NK-92 treated with Interleukin-12 subunit alpha and Interleukin-12 subunit beta, amount 100 ng/mL, for 24 hours (cell line): ENCODE measurements at places on chromosomes 3 and 15.

DNA sequence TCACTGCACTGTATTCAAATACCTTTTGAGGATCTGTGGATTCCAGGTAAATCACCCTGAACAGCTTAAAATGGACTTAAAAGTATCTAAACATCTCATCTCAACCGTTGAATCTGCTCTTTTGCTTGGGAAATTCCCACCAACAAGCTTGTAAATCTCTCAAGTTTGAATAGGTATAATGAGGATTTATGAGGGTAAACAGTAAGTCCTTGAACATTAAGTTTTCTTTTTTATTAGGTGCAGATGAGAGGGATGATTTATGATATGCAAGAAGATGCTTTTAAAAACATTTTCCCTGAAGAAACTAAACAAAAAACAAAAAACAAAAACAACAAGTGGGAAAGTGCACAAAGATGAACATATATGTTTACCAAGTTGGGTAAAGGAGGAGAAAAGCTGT lies 290.6 kb downstream of the ROBO1 start:
- DNase-seq: no peak

GRCh38 chr3:34929036-34929435 lies 710.3 kb upstream of the ARPP21 start:
- no peak for DNase-seq

- no peak for DNase-seq
Measured at GRCh38 chr3:187358068-187358467, 10.1 kb upstream of the RTP4 start.

DNA sequence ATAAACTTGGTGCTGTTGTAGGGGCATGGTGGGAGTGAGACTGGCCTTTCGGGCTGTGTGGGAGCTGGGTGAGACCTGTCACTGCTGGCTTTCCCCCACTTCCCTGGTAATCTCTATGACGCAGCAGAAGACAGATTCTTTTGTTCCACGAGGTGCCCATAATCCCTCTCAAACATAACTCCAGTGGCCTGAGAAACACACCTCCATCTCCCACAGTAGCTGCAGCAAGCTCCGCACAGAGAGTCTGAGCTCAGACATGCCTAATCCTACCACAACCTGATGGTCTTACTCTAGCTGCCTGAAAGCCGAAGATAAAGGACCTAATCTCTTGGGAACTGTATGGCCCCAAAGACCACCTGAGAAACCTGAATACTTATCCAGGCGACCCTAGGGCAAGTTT lies 225.6 kb upstream of the CRBN start:
- no peak for DNase-seq

DNA sequence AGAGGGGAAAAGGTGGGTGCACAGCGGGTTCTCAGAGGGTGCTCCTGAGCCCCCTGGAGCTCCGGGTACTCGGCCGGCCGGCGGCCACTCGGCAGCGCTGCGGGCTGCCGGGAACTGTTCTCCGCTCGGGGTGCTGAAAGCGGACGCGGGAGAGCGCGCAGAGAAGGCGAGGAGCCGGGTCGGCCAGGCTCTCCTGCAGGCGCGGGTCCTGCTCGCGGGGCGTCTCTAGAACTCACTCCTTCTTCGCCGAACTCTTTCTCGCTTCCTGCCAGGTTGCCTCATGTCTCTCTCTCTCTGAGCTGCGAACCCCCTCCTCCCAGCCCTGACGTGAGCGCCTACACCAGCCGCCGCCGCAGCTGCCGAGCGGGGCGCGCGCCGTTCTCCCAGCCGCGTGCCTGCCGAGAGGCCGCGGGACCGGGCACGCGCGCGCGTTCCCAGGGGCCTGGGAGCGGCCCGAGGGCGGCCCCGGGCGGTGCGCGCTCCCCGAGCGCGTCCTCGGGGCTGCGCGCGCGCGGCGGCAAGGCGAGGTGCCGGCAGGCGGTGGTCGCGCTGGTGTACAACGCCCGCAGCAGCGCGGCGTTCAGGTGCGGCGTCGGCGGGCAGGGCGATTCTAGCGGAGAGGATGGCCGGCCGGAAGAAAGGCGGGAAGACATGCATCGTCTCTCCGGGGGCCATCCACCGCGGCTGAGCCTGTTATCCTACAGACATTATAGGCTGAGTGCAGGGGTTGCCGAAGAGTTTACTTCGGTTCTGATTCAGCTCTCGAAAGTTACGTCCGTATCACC lies at the start of gene PEX5L:
TSS of gene PEX5L (minus strand) at position 267 of the 785 bp plus-strand sequence. CDS start 338 bp downstream, outside the sequence.
- DNase-seq: no peak

DNA sequence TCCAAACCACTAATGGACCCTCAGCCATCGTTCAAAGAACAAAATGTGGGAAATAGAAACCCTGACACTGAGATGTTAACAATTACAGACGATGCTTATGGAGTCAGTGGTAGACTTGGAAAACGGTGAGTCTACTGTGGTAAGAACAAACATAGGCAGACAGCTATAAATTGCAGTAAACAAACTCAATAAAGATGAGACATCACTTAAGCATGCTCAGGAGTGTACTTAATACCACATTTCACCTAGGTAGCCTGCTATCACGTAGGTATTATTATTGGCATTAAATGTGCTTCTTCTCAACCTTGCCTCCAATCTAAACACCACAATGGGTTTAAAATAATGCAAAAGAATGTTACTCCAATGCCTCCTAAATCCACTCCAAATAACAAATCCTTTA lies 2.5 kb downstream of the OSBPL10 start:
- DNase-seq: no peak

DNA sequence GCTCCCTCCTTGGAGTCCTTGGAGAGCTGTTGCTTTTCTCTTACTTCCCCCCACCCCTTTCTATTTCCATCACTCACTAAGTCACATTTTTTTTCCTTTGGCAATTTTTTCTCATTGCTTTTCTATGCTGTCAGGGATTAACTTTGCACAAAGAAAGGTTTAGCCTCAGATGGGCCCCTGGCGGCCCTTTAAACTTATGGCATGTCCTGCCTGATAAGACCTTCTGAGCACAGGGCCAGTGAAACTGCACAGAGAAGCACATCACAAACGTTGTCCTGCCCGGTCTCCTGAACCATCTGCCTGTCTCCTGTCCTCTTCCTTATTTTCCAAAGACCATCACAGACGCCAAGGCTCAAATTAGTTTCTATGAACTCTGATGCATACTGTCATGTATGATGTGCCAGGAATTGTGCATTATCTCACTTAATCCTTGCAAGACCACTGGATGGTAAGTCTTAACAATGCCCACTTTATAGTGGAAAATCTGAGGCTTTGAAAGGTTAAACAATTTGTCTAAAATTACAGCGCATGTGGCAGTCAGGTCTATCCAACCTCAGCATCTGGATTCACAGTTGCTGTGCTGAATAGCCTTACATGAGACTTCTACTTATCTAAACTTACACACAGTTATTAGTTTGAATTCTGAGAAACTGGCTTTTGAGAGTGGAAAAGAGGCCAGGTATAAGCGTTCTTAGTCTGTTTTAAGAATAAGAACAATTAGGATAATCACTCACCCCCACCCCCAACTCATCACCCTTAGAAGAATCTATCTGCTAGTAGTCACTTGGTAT lies 648.1 kb downstream of the NTRK3 start:
- DNase-seq: no peak

- DNase-seq: no peak
Measured at GRCh38 chr3:66196633-66197032, 24.2 kb upstream of the SLC25A26 start.

DNA sequence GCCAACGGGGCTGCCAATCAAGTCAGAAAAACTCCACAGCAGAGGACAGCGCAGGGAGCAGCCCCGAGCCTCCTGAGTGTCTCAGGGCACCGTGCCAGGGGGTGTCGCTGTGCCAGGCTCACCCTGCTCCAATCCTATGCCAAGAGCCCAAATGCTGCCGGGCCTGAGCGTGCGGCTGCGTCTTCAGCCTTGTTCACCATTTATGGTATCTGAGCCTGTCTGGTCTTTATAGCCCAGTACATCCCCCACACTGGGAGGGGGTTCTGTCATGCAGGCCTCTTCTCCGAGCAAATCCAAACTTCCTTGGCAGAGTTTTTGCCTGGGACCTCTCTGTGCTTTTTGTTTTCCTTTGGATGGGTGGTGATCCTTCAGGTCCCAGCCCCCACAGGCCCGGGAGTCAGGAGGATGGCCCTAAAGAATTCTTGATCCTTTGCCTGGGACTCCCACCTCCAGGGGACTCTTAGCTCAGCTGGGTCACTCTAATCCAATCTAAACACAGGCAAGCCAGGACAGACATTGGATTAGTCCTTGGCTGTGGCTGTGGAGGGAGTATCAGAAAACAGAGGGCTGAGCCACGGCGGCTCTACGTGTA lies 135.1 kb upstream of the HACD2 start:
- DNase-seq: no peak

- no peak for DNase-seq
Measured at GRCh38 chr3:131928593-131928992, 106.2 kb downstream of the CPNE4 start.

- DNase-seq: no peak
Measured at GRCh38 chr3:4332111-4332510, 28.9 kb downstream of the SETMAR start.

DNA sequence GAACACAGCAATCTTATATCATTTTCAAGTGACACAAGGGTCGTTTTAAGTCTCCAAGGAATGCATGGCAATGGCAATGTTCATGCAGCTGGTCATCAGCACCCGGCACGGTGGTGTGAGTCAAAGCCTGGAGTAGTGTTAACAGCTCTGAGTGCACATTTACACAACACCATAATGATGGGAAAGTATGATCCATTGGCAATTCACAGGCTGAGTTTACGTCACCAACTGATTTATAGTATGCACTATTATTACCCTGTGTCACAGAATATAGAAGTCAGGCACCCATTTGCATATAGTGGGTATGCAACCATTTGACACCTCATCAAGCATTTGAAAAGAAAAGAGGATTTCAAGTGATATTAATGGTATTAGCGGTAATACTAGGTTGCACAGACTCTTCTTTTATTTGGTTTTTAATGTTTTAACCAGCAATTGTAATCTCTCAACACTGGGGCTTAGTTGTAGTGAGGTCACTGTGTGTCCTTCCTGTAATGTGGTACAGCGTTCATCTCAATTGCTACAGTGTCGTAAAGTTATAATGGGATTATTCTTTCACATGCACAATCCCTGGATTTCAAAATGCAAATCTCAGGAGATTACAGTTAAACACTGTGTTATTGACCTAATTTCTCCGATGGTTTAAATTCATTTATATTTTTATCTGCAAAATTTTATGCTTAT lies 113.8 kb downstream of the C3orf38 start:
- no peak for DNase-seq

DNA sequence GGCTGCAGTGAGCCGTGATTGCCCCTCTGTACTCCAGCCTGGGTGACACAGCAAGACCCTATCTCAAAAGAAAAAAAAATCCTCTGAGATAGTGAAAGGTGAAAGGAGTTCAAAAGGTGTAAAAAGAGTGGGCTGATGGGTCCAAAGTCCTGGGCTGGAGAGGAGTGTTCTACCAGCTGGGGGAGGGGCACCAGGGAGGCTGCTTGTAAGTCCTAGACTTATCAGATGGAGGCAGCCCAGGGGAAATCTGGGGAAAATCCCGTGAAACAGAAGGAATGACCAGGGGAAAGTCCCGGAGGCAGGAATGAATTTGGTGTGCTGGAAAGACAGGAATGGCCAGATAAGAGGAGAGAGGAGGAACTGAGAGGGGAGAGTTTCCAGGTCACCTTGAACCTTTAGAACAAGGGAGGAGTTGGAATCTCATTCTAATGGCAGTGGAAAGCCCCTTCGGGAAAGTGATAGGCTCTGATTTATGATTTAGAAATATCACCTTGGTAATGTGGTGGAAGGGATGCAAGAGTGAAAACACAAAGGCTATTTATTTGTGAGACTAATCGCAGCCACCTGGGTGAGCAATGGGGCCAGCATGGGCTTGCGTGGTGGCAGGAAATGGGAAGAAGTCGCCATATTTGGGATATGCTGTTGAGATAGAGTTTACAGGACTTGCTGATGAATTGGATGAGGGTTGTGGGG lies 23.4 kb upstream of the PPP4R2 start:
- no peak for DNase-seq

- no peak for DNase-seq
Measured at GRCh38 chr15:70362886-70363285, 265.2 kb upstream of the TLE3 start.

DNA sequence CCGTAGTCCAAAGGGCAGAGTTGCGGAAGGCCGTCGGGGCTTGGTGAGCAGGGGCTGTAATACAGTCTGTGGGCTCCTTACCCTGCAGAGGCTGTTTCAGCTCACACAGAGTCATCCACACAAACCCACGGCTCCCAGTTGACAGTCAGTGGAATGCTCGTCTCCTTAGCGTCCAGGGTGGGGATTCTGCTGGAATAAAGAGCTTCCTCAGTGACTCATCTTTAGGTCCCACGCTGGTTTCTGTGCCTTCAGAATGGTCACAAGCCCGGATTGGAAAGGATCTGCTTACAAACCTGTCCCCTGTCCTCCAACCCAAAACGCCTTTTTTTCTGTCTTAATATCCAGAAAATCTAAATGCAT lies 201.3 kb upstream of the TPM1 start:
- no peak for DNase-seq

- no peak for DNase-seq
Measured at GRCh38 chr3:8286086-8286485, 215.5 kb upstream of the LMCD1 start.
